Activated CD4-positive, alpha-beta T cell treated with anti-CD3 and anti-CD28 coated beads, Interleukin-2, amount 50 U/mL, for 1 hour (primary cell): ENCODE measurements at places on chromosomes 3 and 15.
A peak's percentile ranks its signal among the peaks of the same experiment; 100 is the strongest.

DNA sequence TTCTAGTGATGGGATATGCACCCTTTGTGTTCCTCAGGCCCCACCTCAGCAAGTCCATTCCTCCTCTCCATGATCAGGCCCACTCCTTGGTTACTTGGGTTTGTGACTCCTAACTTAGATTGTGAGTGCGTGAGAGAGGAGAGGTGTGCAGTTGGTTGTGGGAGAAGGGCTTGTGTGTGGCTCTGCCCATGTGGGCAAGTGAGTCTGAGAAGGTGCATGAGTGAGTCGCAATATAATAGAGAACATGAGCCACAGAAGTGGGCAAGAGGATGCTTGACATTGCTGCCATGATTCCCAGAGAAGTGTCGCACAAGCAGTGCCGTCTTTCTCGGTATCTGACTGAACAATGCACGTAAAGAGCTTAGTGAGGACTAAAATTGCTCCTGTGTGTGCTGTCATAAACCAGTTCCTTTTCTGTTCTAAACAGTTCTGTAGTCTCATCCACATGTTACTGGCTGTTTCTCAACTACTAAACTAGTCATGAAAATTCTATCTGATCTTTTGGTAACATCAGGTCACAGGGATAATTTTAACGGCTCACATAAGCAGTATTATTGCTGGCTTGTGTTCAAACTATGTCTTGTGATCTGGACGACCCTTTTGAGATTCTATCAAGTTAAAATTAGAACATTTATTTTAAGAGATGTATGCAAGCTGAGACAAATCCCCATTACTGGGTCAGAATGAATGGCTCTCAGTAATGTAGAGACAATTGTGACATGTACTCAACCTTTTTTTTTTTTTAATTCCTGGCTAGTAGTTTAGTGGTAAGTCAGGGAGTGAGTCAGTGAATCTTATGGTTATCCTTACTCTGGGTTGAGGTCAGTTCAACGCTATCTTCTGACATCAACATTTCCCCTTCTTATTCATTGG is 25.6 kb downstream of the GYG1 start:
- no peak for DNase-seq

- DNase-seq: no peak
Observed at GRCh38 chr3:130779486-130779885, 32.9 kb upstream of the PIK3R4 start.

- DNase-seq: no peak
Observed at GRCh38 chr15:92009162-92009561, 155.7 kb downstream of the SLCO3A1 start.

GRCh38 chr3:172268868-172269267 is 179.4 kb downstream of the GHSR start:
- DNase-seq: no peak

- DNase-seq: no peak
Observed at GRCh38 chr15:63481105-63481810, 23.1 kb upstream of the USP3 start.

- no peak for DNase-seq
Observed at GRCh38 chr3:121661376-121661775, 673 bp upstream of the HCLS1 start.

DNA sequence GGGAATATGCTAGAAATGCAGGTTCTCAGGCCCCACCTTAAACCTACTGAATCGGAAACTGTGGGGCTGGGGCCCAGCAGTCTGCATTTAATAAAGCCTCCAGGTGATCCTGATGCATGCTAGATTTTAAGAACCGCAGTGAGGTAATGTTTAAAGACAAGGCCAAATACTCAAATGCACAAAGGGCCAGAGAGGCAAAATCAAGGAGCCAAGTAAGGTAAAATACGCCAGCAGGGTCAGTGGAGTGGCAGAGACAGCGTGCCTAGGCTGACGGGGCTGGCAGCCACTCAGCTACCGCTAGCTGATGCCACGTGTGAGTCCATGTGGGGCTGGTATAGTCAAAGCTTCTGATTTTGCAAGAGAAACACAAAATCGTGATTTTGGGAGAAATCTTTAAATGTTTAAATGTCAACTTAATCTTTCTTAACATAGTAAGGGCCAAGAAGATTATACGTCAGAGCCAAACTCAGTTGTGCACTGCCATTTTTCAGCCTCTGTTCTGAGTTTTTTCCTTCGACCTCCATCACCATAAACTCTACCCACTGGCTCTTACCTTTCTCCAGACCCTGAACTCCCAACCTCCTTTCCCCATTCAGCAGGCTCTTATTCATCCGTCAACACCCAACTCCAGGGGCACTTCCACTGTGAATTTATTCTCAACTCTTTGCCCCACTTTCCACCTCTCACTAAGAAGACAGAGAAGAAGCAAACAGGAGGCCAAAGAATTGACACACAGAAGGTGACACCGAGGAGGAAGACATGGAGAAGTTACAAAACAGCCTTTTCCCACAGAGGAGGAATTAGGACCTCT is 136.6 kb upstream of the RAD18 start:
- DNase-seq: no peak

- DNase-seq: peak; percentile 8
Observed at GRCh38 chr3:120093119-120093910, 932 bp downstream of the GSK3B start.

GRCh38 chr15:84034578-84035398 is 200.8 kb upstream of the GOLGA6L4 start:
- DNase-seq: no peak

DNA sequence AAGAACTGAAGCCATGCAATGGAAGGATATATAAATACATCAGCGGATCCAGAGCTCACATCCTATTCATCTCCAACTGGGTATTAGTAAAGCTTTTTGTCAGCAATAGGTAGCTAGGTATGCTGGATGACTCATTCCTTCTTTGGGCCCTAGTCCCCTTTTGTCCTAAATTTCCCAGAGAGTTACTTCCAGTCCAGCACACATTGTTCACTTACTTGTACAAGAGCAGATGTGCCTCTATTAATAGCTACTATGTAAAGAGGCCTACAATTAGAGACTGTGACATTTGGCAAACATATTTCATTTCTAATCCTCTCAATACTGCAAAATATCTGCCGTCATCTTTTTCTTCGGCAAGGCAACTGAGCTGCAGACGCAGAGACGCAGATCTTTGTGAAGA is 1.7 kb upstream of the SLC4A7 start:
- DNase-seq: no peak

DNA sequence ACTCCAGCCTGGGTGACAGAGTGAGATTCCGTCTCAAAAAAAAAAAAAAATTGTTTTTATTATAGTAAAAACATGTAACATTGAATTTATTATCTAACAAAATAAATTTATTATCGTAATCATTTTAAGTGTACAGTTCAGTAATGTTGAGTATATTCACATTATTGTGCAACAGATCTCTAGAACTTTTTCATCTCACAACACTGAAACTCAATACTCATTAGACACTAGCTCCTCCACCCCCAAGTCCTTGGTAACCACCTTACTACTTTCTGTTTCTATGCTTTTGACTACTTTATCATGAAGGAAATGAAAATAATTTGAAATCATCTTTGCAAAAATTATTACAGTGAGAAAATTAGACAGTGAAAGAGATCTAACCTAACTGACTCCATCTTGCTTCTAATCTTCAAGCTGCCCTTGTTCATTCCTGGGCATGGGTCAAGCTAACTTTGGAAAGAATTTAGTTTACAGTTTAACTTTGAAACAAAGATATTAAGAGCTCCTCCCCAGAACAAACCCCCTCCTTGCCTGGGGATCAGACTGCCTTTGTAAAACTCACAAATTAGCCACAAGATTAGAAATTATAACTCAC is 15.0 kb upstream of the FYCO1 start:
- DNase-seq: no peak

DNA sequence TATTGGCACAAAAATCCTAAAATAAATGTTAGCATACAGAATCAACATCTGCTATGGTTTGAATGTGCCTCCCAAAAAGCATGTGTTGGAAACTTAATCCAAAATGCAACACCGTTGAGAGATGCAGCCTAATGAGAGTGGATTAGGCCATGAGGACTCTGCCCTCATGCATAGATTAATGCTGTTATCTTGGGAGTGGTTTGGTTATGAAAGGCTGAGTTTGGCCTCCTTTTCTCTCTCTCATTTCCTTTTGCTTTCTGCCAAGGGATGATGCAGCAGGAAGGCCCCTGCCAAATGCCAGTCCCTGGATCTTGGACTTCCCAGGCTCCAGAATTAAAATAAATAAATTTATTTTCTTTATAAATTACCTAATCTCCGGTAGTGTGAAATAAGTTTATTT is 49.4 kb downstream of the SYNM start:
- DNase-seq: no peak

DNA sequence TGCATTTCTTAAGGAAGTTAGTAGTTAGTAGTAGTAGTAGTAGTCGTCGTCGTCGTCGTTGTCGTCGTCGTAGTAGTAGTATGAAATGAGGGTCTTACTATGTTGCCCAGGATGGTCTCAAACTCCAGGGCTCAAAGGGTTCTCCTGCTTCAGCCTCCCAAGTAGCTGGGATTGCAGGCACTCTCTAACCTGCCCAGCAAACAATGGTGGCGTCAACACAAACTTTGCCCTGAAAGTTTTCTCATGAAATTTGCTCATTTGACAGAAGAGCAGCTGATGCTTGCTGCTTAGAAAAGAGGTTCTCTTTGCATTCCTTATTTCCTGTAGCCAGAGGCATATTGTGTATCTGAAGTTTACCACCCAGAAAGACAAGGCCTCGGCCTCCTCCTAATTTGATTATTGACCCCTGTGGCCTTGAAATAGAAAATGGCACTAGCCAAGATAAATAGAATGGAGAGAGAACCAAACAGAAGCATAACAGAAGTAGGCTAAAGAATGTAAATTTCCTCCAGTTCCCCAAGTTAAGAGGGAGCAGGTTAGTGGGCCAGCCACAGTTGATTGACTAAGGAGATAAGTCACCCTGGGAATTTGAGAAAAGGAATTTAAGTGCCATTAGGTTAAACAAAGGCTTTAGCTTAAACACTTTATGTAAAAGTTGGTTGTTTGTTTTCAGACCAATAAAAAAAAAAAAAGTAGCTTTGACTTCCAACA is 166.2 kb upstream of the ROBO2 start:
- DNase-seq: no peak

DNA sequence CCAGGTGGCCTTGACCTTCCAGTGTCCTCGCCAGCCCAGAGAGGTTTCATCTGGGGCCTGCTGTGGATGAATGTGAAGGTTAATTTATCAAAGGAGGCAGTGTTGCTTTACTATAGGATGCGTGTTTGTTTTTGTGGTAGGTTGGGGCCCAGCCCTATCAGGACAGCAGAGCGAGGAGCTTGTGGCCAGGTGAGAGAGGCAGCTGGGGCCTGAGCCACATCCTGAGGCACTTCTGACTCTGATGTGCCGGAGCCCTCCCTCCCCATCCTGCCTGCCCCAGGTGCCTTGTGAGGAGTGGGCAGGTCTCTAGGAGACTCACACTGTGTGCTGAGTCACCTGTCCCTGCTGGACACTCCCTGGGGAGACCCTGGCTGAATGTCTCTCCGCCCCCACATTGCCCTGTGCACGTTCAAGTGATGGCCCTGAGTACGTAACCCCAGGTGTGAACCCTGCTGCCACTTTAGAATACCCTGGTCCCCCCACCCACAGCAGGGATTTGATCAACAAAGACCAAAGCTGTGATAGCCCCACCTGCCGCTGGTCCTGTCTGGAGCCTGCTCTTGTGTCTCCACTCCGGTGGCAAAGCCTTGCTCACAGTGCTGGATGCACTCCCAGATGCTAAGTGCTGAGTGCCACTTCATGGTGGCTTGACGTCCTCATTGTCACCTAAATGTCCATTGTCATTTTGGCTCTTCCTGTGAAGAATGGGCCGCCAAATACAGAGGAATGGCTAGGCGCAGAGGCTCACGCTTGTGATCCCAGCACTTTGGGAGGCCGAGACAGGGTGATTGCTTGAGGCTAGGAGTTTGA is 16.0 kb downstream of the FBLN2 start:
- no peak for DNase-seq

- no peak for DNase-seq
Observed at GRCh38 chr3:62781121-62781520, 94.1 kb downstream of the CADPS start.

- no peak for DNase-seq
Observed at GRCh38 chr3:188415196-188415595, 261.2 kb downstream of the LPP start.

- DNase-seq: no peak
Observed at GRCh38 chr3:34212656-34213055, 414.2 kb downstream of the PDCD6IP start.

GRCh38 chr15:31758126-31758525 is 272.2 kb upstream of the CHRNA7 start:
- no peak for DNase-seq

GRCh38 chr15:78087951-78088772 is 4.2 kb upstream of the SH2D7 start:
- DNase-seq: no peak

DNA sequence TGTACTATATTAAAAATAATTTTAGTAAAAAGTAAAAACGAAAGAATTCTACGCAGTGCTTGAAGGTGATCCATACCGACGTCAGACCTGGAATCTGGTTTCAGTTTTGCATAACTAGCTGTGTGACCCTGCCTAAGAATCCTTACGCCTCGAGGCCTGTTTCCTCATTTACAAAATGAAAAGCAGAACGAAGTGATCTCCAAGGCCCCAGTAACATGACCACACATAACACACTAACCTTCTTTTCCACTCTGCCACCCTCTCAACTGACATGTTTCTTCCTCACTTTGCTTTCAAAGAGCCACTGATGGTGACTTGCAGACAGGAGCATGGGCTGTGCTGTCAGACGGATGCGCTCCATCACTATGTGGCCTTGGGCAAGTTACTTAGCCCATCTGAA is 4.8 kb downstream of the MESD start:
- no peak for DNase-seq

DNA sequence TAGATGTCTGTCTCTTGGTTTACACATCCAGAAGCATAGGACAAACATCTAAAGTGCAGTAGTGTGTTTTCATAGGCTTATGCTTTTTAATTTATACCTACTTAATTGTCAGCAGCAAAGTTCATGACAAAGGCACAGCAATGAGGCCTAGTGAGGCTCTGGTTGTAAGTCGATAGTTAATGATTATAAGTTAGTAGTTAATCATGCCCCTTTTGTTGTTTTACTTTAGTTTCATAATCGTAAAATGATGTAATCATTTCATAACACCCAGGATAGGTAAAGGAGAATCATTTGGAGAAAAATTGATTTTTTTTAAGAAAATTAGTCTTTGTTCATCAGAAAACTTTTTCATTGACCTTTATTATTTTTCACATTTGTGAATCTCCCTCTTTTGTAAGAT is 351.9 kb downstream of the LSAMP start:
- no peak for DNase-seq

- no peak for DNase-seq
Observed at GRCh38 chr3:140006331-140006730, 71.3 kb downstream of the CLSTN2 start.
